ENCODE measurements at places on chromosomes 1 and 21.

DNA sequence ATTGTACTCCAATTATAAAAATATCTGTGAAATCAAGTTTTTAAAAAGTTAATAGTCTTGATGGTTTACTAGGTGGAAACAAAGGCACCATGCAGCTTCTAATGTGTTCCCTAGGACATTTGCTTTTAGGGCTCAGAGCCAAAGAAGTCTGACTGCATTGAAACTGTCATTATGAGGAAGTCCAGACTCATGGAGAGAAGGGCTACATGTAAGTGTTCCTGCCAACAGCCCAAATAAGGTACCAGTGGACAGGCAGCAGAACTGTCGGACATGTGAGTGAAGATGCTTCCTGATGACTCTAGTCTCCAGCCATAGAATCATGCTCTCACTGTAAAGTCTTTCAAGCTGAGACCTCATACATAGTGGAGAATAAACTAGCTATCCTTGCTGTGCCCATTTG, 287.6 kb downstream of the AKT3 start:
- DNase-seq = no peak

GRCh38 chr1:212520746-212521145, 87.8 kb upstream of the ATF3 start:
- no peak for DNase-seq

- DNase-seq = no peak
Measured at GRCh38 chr1:246004301-246004700, 502.8 kb downstream of the SMYD3 start.

GRCh38 chr1:29932626-29933025, 696.3 kb downstream of the PTPRU start:
- DNase-seq = no peak

DNA sequence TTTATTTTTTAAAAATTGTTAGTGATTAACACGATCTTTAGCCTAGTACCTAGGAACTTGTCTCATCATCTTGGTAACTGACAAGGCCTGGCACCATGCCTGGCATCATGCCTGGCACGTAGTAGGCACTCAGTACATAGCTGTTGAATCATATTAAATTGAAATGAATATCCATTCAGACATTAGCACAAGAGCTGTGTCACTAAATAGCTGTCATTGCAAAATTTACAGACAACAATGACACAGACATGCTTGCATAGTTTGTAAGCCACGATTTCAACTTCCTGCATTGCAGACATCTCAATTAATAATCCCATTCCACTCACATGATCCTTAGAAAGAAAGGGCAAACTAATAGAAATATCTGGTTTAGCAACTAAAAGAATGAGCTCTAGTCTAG, 15.4 kb upstream of the PHACTR4 start:
- DNase-seq = no peak

GRCh38 chr1:98090351-98090750, 169.5 kb upstream of the DPYD start:
- no peak for DNase-seq

DNA sequence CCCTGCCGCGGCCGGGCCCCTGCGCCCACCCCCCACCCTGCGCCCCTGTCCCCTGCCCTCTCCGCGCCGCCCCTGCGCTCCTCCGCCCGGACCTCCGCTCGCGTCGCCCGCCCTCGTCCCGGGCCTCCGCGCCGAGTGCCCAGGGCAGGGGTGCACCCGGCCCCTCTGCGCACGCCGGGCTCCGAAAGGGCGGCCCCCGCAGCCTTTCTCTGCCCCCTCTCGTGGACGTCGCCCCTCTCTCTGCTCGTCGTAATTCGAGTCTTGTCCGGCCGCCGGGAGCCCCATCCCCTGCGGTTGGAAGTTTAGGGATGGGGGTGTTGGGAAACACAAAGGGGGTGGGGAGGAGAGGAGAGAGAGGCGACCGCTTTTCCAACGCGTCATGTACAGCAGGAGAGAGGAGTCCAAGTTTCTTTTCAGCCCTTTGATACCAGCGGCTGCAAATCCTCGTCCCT, 407 bp downstream of the GALNT2 start:
- no peak for DNase-seq

DNA sequence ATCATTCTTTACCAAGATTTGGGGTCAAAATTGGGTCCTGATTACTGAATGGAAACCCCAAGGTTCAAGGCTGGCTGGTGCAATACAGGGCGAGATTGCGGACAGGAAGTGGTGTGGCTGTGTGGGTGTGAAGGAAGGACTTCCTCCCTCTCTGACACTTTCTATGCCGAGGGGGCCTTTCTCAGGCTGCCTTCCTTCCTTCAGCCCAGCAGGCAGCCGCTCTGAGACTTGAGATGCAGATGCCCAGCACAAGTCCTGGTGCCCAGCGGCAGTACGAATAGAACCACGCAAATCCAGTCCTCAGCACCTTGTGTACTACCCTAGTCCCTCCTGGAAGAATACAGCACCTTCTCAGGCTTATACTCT, 16.3 kb downstream of the BATF3 start:
- no peak for DNase-seq

GRCh38 chr1:238153253-238153652, 262.5 kb upstream of the ZP4 start:
- no peak for DNase-seq

DNA sequence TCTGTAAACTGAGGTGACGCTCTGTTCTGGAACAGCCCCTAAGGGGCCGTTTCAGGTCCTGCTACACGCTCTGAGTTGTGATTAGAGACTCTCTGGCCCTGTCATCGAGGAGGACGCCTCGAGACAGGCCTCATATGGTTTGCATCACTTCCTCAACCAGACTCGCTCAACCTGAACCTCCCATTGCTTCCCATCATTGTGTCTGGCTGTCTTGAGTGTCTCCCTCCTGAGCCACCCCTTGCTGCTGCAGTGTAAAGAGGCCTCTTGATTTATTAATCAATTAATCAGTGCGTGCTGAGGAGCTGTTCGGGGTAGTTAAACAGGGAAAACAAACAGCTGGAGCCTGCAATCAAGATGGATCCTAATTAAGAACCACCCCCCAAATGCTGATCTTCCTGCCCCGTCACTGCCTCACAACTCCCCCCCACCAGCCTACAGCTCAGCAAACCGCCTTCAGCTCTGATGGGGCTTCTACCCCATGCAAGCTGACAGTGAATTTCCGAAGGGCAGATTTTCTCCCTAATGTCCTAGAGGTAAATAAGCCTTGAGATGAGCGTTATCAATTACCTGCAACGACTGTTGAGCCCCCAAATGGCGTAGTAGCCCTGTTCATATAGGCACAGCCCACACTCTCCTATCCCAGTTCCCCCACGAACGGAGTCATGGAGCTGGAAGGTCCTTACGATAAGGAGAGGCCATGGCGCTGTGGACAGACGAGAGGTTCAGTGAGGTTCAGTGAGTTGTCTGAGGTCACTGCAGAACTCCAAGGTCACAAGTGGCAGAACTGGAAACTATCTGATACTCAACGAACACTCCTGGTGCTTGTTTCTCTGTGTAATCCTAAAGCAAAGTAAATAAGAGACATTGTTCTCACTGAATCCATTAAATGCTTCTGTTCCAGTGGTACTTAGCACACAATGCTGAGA, 210.6 kb downstream of the KIF26B start:
- no peak for DNase-seq

DNA sequence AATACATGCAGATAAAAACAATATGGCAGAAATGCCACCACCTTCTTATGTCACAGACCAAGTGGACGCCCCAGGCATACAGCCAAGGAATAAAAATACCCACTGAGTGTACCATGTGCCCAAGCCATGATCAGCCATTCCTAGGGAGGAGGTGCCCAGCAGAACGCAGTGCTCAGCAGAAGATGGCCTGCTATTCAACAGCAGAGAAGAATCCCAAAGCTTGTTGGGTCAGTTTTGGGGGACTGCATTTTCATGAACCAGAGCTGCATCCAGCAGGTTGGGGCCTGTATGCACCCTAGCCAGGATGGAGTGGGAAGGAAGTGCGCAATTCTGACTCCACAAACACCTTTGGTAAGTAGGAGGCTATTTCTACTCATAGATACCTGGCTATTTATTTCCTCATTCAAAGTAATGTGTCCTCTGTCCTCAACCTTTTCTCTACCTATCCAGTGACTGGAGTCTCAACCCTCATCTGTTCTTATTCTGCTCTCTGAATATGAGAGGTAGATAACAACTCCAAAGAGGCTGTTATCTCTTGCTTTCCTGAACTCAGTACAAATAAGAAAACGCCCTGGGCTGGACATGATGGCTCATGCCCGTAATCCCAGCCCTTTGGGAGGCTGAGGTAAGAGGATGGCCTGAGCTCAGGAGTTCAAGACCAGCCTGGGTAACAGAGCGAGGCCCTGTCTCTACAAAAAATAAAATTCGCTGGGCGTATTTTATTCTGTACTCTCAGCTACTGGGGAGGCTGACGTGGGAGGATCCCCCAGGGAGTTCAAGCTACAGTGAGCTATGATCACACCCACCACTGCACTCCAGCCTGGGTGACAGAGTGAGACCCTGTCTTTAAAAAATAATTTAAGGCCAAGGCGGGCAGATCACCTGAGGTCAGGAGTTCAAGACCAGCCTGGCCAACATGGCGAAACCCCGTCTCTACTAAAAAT, 2.5 kb upstream of the PLEKHM2 start:
- DNase-seq = no peak

DNA sequence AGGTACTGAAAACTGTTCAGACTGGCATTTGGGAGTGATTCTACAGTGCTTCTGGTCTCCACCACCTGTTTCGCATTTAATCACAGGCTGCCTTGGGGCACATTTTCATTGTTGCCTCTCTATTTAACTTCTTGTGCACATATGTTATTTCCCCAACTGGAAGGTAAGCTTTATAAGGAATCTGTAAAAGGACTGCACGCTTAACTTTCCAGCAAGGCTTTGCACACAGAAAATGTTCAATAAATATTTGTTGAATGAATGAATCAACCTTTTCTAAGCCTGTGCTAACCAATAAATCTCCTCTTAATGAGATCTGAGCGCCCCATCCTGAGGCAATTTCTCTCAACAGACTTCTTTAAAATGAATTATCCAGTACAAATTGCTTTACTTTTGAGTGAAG, 84.3 kb upstream of the ARHGAP29 start:
- no peak for DNase-seq

GRCh38 chr1:77620273-77620672, 62.2 kb downstream of the ZZZ3 start:
- DNase-seq = no peak

DNA sequence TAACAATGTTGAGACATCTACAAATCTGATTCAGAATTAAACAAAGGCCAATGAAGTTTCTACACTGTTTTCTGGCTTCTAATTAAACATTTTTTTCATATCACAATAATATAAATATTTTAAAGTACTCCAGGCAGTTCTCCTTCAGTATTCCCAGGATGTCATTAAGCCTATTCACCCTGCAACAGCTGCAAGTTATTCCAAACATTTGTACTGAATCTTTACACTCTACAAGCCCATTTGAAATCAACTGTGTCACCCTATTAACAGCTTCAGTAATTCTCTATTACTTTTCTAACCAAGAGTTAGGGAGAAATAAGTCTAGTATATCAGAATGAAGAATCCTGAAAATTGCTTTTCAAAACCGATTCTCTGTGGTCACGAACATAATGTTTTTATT, 124.6 kb downstream of the OLFML2B start:
- no peak for DNase-seq

GRCh38 chr1:247268390-247269045, 12.6 kb downstream of the VN1R5 start:
- no peak for DNase-seq

- no peak for DNase-seq
Measured at GRCh38 chr21:35849144-35849543, 211.2 kb downstream of the SETD4 start.

- no peak for DNase-seq
Measured at GRCh38 chr1:67759066-67759465, 74.1 kb downstream of the GADD45A start.

DNA sequence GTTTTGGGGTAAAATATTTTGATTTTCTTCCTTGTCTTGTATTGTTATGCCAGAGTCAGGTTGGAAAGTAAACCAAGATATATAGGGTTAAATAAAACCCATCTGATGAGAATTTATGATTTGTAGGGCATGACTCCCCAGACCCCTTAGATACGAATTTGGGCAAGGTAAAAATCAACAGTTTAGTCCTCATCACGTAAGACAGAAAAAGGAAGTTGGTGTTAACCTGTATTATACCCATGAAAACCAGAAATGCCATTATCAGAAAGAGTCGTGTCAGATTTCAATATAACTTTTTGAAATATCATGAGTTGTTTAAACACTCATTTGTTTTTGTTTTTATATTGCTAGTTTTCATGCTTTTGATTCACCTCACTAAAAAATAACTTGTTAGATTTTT, 11.8 kb downstream of the CEPT1 start:
- DNase-seq = no peak

GRCh38 chr1:112506306-112506705, 2.5 kb upstream of the WNT2B start:
- DNase-seq = no peak

DNA sequence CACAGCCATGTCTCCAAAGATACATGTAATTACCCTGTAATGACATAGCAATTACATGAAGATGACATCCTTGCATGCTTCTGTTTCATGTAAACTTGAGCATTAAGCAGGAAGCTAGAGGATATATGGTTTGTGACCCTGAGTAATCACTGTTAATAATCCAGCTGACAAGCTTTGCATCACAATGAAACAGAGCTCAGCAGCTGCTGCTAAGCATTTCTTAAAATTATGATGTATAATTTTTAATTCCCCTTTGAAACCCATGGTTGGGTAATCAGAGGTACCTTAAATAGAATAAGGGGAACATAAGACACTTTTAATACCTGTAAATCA, 293.5 kb downstream of the NTNG1 start:
- no peak for DNase-seq

- no peak for DNase-seq
Measured at GRCh38 chr1:192477630-192478029, 97.9 kb upstream of the RGS1 start.

DNA sequence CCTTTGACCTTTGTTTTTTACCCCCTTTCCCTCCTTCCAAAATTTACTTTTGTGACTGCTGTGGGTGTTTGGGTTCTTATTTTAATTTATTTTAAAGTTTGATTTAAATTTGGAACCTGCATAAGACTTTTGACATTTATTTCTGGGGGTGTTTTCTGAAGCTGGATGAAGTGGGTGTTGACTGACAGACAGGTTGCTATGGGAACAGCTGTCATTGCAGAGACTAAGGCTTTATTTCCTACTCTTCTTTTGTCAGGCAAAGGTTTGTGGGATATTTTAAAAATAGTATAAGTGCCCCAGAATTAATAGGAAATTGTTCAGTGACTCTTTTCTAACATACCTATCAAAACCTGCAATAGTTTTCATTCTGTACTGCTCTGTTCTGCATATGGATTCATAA, 290.8 kb upstream of the ESRRG start:
- DNase-seq = no peak

DNA sequence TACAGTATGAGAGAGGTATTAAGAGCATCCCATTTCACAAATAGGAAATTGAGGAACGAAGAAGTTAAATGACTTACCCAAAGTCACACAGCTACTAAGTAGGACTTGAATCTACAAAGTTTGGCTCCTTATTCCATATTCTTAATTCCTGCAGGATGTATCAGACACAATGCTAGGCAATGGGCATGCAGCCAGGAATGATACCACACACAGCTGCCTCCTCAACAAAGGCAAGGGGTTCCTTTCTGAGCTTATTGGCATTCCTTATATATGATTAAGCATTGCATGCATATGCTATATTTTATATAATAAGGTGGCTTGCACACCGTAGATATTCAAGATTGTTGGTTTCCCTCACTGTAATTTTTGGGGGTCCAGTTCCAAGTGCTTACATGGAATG, 34.2 kb upstream of the JUN start:
- no peak for DNase-seq
